ENCODE measurements at places on chromosomes 16 and 17. TPM values are rescaled to one million over a fixed set of nuclear protein-coding genes. Genes with fewer than 3 reads are reported as not detected.

The TNFSF12 gene
- total RNA-seq = 11.0 TPM

The QRICH2 gene
- 1.3 TPM for total RNA-seq

The LPO gene
- total RNA-seq = not detected

The ZG16 gene
- total RNA-seq = not detected

The CHST6 gene
- total RNA-seq = 0.16 TPM

The NLRC3 gene
- 0.04 TPM for total RNA-seq

The RGS11 gene
- total RNA-seq = 3.4 TPM

The KLHL11 gene
- 2.3 TPM for total RNA-seq

The ATAD5 gene
- 4.3 TPM for total RNA-seq

The CAMTA2 gene
- total RNA-seq = 34.3 TPM

The WNT3 gene
- 3.6 TPM for total RNA-seq

The ZDHHC7 gene
- total RNA-seq = 75.3 TPM

The TMEM238L gene
- not detected for total RNA-seq

The PARD6A gene
- 1.3 TPM for total RNA-seq

The MYH3 gene
- 0.74 TPM for total RNA-seq

The TM4SF5 gene
- 1.2 TPM for total RNA-seq

The CALCOCO2 gene
- total RNA-seq = 81.6 TPM

The CASKIN2 gene
- 12.7 TPM for total RNA-seq

The CRHR1 gene
- total RNA-seq = 0.07 TPM

The GP1BA gene
- total RNA-seq = not detected

The GHDC gene
- 21.3 TPM for total RNA-seq

The MYH11 gene
- total RNA-seq = 0.12 TPM

The MYH1 gene
- not detected for total RNA-seq

The ALOX15 gene
- total RNA-seq = not detected

The TMEM100 gene
- not detected for total RNA-seq

The TVP23A gene
- total RNA-seq = 0.07 TPM

The SEPTIN1 gene
- 1.9 TPM for total RNA-seq
